ENCODE measurements at places on chromosomes 5 and 9. TPM values are rescaled to one million over a fixed set of nuclear protein-coding genes. Genes with fewer than 3 reads are reported as not detected.

FAM78A gene
- total RNA-seq = 1.7 TPM

NREP gene
- total RNA-seq = 90.5 TPM

CDKN2B-AS1 gene
- total RNA-seq = 6.2 TPM

TTF1 gene
- 15.7 TPM for total RNA-seq

GCNT1 gene
- 15.4 TPM for total RNA-seq

GDNF gene
- total RNA-seq = 0.40 TPM

ADGRD2 gene
- not detected for total RNA-seq

FBP2 gene
- total RNA-seq = not detected

GGTA1 gene
- total RNA-seq = not detected

PCA3 gene
- 0.29 TPM for total RNA-seq

NSD1 gene
- total RNA-seq = 27.9 TPM

MEGF10 gene
- total RNA-seq = 21.0 TPM

PCDHGA10 gene
- 21.4 TPM for total RNA-seq

CDH9 gene
- total RNA-seq = not detected

SLC24A2 gene
- 0.06 TPM for total RNA-seq

ST8SIA4 gene
- total RNA-seq = 13.9 TPM

VCAN gene
- total RNA-seq = 160 TPM

ARSI gene
- total RNA-seq = 11.0 TPM

SPINK13 gene
- total RNA-seq = not detected

LHFPL2 gene
- 97.3 TPM for total RNA-seq

NAA35 gene
- total RNA-seq = 18.4 TPM

IL13 gene
- total RNA-seq = not detected

INSL6 gene
- total RNA-seq = not detected

PTGDS gene
- 2.0 TPM for total RNA-seq

UGT3A2 gene
- not detected for total RNA-seq

PHAX gene
- total RNA-seq = 78.2 TPM

EPB41L4B gene
- 2.4 TPM for total RNA-seq

ACTBL2 gene
- not detected for total RNA-seq

DNAI1 gene
- total RNA-seq = not detected

LEAP2 gene
- 0.77 TPM for total RNA-seq

SPATA31C1 gene
- total RNA-seq = not detected

SLC6A7 gene
- total RNA-seq = not detected

CDC20B gene
- total RNA-seq = not detected

BNC2 gene
- total RNA-seq = 23.8 TPM

STK32A gene
- total RNA-seq = not detected

TLX3 gene
- not detected for total RNA-seq

GARNL3 gene
- total RNA-seq = 1.2 TPM

CER1 gene
- total RNA-seq = not detected

NFIL3 gene
- 13.3 TPM for total RNA-seq

SLC6A18 gene
- total RNA-seq = not detected

SLC46A2 gene
- not detected for total RNA-seq

DMRTA1 gene
- total RNA-seq = 2.4 TPM

PHF24 gene
- not detected for total RNA-seq

MPDZ gene
- 16.9 TPM for total RNA-seq

RNF183 gene
- total RNA-seq = not detected

STING1 gene
- total RNA-seq = 92.7 TPM

ADCY2 gene
- total RNA-seq = not detected

PKD2L2 gene
- total RNA-seq = not detected

PDE6A gene
- total RNA-seq = 0.58 TPM

SH3RF2 gene
- total RNA-seq = 1.2 TPM

LCN15 gene
- not detected for total RNA-seq

AGXT2 gene
- not detected for total RNA-seq

CD72 gene
- 1.4 TPM for total RNA-seq

Data from LHCN-M2 (cell line).